NCI-H446 (cell line): ENCODE measurements at places on chromosomes 7 and 10.

DNA sequence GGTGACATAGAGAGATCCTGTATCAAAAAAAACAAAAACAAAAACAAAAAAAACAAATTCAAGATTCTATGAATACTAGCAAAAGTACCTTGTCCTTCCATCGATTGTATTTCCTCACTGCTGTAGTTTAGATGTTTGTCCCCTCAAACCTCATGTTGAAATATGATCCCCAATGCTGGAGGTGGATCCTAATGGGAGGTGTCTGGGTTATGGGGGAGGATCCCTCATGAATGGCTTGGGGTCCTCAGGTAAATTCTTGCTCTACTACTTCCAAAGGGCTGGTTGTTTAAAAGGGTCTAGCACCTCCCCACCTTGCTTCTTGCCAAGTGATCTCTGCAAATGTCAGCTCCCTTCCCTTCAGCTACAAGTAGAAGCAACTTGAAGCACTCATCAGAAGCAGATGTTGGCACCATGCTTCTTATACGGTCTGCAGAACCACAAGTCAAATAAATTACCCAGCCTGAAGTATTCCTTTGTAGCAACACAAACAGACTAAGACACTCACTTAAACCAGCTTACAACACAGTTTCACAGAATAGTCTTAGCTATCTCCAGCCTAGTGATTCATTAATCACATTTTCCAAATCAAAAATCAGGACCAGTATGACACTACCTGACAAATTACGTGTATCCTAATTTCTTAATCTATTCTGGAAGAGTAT lies 20.7 kb downstream of the ABI1 start:
- DNase-seq, result peak; percentile 9

DNA sequence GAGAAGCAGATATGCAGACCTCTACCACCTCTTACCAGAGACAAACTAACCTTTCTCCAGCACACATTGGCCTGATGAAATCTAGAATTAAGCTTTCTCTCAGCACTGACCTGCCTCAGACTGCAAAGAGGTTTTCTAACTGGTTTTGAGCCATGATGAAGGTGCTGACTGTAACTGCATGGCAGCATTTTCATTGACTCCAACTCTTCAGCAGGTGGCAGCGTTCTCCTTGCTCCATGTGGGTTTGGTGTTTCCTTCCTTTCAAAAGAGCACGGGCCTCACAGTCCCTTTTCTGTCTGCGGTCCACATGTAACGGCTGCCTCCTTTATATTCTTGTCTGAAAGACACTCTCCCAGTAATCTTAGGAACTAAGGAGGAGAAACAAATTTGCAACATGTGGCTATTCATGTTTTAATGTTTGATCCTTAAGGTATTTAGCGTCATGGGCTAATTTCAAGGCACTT lies 12.6 kb downstream of the KLLN start:
- DNase-seq, result no peak

- no peak for DNase-seq
Observed at GRCh38 chr7:89605362-89605761, 548.9 kb upstream of the STEAP1 start.

- DNase-seq, result no peak
Observed at GRCh38 chr10:79308969-79309665, 38.2 kb upstream of the PPIF start.

DNA sequence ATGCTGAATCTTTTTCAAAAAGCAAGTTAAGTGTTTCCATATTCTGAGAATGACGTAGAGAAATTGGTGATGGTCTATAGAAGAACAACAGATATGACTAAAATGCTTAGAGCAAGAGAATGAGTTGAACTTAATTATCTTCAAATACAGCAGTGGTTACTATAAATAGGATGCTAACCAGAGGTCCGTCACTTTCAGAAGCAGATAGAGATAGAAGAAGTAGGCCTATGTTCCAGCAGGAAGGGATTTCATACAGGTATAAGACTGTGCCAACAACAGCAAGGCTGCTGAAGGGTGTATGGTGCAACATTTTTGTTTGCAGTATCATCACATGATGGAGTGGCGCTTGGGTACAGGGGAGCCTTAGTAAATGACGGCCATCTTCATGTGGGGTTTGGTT lies 68.6 kb downstream of the HBP1 start:
- DNase-seq, result no peak

DNA sequence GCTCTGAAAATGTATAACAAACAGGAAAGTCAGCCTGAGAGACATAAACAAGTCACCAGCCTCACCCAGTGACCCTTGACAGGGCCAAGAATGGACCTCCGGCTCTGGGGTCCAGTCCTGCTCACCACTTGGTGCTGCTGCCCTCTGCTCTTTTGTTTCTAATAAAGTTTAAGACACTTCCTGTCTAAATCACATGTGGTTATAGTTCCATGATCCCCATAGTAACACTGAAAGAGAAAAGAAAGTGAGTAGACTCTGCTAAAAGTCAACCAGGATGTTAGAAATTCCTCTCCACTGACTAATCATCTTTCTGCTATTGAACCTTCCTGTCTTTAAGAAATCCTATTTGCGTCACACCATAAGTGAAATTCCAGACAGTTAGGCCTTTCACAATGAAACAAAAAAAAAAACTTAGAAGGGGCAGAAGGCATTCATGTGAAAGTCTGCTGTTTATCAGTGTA lies 179.2 kb upstream of the BET1 start:
- DNase-seq, result no peak

DNA sequence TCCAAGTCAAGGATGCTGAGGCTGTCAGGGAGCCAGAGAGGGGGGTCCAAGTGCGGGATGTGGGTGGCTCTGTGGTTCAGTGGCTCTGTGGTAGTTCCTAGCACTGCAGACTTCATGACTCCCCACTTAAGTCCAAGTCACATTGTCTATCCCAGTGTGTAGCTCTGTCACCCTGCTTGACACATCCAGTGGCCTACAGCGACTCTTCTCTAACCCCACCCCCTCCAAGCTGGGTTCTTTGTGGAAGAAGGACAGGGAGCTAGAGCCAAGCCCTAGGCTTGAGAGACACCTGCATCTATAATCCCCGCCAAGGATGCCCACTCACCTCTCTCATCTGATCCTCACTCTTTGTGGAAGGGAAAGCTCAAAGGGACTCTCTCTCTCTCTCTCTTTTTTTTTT lies 57.6 kb downstream of the ADCYAP1R1 start:
- no peak for DNase-seq

GRCh38 chr7:95373323-95373722 lies 22.9 kb downstream of the PON3 start:
- DNase-seq, result no peak

- no peak for DNase-seq
Observed at GRCh38 chr7:80187727-80188126, 53.1 kb downstream of the GNAI1 start.

DNA sequence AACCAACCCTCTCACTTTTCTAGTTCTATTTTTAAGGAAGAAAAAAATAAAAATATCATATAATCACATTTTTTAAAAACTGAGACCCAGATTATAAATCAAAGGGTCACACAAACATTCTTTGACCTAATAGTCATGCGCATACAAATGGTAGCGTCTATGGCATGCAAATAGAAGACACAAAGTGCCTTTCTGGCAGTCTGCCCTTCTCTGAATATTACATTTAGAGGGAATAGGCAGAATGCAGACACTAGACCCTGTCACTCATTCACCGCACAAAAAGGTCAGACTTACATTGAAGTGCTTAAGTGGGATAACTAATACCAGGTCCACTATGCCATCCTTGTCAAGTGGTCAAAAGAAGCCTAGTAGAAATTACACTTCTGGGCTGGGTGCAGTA lies 26.5 kb upstream of the FHIP2A start:
- DNase-seq, result no peak

DNA sequence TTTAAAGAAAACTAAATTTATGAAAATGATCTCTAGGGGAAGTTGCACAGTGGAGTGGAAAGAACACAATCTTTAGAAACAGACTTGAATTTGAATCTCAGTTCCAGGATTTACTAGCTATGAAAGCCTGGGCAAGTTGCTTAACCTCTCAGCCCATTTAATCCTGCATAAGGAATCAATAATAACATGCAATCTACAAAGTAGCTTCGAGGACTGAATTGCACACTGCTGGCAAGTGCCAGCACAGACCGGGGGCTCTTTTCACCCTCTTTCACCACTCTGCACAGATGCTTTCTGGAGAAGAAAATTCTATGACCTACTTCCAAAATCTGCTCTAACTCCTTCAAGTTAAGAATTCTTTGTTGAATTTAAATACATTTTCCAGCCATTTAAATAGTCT lies 63.4 kb upstream of the ANK3 start:
- DNase-seq, result no peak
